Brain pericyte (primary cell): ENCODE measurements at places on chromosomes 5 and 9.
A peak's percentile ranks its signal among the peaks of the same experiment; 100 is the strongest.

- no peak for DNase-seq
These were observed 6.2 kb upstream of the PRR7 start for GRCh38 chr5:177440211-177440989.

- no peak for DNase-seq
These were observed 89.9 kb upstream of the FBXW11 start for GRCh38 chr5:172096207-172096940.

GRCh38 chr5:9301200-9301599, 244.7 kb downstream of the SEMA5A start:
- no peak for DNase-seq

- DNase-seq: no peak
These were observed 7.6 kb upstream of the EGR1 start for GRCh38 chr5:138457531-138458275.

- no peak for DNase-seq
These were observed 796 bp upstream of the GADD45G start for GRCh38 chr9:89603767-89604665.

- DNase-seq: no peak
These were observed 163.2 kb downstream of the HCN1 start for GRCh38 chr5:45532826-45533624.

DNA sequence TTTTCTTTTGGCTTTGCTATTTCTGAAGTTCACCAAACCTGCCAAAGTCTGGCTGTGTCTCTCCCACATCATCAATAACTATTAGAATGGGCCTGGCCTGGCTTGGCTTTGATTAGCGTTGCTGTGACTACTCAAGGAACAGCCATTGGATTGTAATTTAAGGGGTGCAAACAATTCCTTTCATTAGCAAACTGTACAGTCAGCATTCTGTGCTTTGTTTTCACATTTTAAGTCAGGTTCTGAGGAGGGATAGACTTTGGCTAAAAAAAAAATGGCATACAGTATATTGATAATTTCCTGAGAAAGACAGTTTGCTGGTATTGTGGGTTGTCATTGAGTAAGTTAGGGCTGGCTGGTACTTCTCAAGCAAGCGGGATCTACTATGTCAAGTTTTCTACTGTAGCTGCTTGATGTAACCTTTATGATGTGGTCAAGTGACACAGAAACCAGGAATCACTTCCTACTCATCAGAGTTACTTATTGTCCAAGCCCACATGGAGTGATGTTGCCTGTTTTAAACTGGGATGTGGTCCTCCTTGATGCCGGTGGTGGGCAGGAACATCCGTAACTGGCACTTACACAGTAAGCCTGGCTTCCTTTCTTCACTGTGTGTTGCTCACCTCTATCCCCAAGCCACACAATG, 161.4 kb downstream of the CD180 start:
- no peak for DNase-seq

DNA sequence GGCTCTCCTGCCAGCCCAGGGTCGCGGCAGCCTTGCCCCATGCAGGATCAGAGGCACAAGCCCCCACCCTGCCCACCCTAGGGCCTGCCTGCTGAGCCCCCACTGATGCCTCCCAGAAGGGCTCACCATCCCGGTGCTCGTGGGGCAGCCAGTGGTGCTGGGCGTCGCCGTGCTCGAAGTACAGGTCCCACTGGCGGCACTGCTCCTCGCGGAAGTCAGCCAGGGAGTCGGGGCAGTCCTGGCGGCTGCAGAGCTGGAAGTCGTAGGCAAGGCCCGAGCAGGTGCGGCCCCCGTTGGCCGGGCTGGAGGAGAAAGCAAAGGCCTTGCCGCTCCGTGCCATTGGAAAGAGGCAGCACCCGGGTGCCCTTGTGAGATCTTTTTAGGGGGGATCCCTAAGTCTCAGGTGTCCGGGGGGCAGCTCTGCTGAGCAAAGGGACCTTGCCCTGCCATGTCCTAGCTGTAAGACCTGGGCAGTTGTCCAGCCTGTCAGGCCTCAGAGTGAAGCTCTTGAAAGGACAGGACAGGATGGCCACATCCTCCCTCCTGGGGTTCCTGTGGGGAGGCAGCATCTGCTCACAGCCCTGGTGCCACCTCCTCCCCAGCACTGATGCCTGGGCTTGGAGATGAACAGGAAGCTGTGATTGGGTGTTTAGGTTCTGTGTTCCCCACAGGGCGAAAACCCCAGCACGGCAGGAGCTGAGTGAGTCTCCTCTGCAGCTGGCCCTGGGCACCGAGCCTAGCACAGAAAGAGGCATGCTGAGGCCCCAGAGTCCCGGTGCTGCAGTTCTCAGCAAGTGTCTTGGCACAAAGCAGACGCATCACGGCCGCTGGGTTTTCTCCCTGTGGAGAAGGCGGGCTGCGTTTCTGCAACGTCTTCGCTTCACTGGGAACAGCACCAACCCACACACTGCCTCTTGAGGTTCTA, 77.7 kb downstream of the ZNF354C start:
- peak; percentile 73 for DNase-seq

GRCh38 chr9:130140706-130141105, 31.5 kb upstream of the NCS1 start:
- DNase-seq: no peak

DNA sequence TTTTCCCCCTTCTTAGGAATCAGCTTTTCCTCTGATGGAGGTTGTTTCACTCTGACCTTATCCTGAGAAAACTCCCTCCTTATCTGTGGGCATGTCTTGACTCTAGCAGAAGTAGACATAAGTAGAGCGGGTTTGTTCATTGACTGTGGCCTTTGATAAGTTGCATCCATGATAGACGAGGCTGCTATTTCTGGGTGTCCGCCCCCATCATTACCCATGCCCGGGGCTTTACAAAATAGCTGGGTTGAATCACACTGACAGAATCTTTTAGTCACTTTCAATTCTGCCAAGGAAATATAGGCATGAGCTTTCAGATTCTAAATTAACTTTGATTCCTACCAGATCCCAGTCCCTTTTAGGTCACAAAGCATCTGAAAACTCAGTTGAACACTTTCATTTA, 223.8 kb downstream of the SEC61B start:
- no peak for DNase-seq

- no peak for DNase-seq
These were observed 22.9 kb upstream of the CAVIN4 start for GRCh38 chr9:100554935-100555401.

GRCh38 chr9:133690081-133690561, 48.0 kb downstream of the SARDH start:
- no peak for DNase-seq

DNA sequence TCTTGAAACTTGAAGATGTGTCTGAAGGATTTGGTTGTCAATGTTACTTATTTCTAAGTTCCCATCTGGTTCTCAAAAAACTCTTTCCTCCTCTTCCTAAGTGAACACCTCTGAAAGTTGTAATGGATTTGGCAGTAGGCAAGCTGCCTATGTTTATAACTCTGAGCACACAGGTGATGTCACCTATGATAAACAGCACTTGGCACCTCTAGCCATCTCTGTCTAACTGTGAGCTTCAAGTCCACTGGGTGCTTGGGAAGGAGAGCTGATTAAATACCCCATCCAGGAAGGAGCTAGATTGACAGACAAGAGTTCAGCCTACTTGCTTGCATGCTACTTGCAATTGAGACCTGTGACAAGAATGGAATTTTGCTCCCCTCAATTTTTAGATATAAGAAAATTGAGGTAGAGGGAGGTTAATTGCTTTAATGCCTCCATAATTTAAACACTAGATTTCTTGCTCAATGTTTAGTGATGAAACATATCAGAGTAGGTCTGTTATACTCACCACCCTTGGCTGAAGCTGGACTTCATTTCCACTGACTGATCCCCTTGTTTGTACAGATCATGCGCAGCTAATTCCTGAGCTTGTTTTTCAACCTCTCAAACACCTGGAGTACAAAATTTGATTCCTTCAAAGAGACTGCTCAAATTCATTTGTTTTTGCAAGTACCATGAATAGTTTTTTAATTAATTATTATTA, 49.9 kb downstream of the PDE4D start:
- no peak for DNase-seq

GRCh38 chr9:104826079-104826775, 62.3 kb downstream of the NIPSNAP3B start:
- no peak for DNase-seq

GRCh38 chr9:99013550-99013949, 69.8 kb downstream of the COL15A1 start:
- DNase-seq: no peak

- no peak for DNase-seq
These were observed 68.2 kb upstream of the NR4A3 start for GRCh38 chr9:99753436-99753835.

DNA sequence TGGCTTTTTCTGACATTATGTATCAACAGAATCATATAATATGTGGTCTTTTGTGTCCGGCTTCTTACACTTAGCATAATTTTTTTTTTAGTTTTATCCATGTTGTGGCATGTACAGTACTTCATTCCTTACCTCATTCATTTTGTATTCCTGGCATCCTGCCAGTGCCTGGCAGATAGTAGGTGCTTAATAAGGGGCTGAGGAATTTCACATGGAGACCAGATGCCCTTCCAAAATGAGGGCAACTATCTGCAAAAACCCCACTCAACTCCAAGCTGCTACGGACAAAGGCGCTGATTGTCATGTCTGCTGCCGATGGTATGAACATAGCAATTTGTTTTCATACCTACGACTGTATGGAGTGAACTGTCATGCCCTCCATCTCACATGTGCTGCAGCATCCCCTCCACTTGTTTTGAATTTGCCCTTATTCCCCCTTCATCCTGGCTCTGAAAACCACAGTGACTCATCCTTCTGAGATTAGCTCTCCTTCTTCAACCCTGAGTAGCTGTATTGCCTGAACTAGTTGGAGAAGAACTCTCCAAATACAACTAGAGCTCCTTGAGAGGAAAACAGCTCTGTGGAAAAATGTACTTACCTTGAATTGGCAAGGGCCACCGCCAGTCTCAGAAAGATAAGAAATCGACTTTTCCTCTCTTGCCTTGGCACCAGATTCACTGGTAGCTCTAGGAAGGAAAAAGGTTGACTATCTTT, 41.3 kb upstream of the FOXE1 start:
- no peak for DNase-seq

GRCh38 chr5:31113666-31114350, 79.7 kb upstream of the CDH6 start:
- no peak for DNase-seq

- DNase-seq: no peak
These were observed 88.6 kb upstream of the CDKN2B start for GRCh38 chr9:22097707-22098106.

- DNase-seq: no peak
These were observed 98.6 kb upstream of the SLC25A48 start for GRCh38 chr5:135735831-135736230.

DNA sequence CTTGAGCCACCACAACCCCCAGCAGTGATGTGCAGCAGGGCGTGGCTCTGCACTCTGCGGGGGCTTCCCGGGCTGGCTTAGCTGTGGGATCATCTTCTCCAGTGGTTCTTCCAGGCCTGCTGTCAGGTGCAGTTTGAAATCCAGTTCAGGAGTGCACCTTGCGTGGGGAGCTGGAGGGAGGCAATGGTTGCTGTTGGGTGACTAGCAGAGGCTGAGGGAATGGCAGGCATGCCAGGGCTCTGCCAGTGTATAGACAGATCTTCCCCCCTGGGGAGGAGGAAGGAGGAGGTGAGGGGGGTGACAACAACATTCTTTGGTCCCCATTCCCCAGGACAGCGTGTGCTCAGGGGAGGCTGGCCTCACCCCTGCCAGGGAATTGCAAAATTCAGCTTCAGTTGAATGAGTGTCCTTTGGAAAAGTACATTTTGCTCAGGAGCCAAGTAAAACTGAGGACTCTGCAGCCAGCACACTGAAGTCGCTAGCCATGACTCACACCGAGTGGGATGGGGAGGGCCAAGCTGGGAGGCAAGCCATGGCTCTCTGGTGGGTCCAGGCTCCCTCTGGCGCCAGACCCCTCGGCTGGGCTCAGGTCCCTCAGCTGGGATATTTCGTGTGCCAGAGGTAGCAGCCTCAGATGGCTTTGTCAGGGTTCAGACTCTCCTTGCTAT, 35.0 kb downstream of the ERGIC1 start:
- peak; percentile 74 for DNase-seq

DNA sequence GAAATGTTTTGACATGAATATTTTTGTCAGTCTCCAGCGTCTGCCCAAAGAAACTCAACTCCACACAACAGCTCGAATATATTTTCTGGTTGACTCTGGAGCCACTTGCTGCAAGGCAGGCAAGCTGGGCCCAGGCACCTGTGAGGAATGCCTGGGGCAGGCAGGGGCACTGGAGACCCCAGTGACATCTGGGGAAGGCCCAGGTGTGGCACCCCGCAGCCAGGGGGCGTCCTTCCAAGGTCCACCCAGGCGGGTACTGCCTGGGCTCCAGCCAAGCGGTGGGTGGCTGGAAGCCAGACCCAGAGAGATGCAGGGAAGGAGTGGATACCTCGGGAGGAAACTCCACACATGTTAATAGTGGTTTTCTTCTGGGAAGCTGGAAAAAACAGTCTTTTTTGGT, 125.9 kb downstream of the PHF2 start:
- DNase-seq: no peak

GRCh38 chr9:76615177-76615603, 149.0 kb upstream of the PCA3 start:
- no peak for DNase-seq

DNA sequence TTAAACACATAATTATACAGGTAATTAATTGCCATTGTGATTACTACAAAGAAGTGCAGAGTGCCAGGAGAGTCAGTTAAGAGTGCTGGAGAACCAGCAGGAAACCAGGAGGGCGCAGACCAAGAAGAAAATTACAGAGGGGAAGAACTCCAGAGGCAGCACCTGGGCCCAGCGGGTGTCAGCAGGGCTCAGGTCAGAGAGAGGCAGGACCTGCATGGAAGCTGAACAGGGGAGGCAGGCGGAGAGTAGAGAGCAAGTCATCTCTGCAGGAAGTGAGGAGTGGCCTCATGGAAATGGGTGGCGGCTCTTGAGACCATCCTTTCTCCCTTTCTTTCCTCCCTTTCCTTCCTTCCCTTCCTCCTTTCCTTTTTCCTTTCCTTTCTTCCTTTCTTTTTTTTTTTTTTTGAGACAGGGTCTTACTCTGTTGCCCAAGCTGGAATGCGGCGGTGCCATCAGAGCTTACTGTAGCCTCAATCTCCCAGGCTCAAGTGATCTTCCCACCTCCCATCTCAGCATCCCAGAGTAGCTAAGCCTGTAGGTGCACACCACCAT, 4.0 kb upstream of the ZBTB34 start:
- no peak for DNase-seq

DNA sequence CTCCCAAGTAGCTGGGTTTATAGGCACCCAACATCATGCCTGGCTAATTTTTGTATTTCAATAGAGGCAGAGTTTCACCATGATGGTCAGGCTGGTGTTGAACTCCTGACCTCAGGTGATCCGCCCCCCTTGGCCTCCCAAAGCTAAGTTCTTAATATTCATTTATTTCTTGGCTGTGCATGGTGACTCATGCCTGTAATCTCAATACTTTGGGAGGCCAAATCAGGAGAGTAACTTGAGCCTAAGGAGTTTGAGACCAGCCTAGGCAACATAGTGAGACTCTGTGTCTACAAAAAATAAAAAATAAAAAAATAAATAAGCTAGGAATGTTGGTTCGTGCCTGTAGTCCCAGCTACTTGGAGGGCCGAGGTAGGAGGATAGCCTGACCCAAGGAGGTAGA, 587.1 kb upstream of the FTMT start:
- no peak for DNase-seq
